ENCODE measurements at places on chromosomes 12 and 14.

GRCh38 chr12:94534774-94535509, 75.3 kb upstream of the CEP83 start:
- no peak for DNase-seq

DNA sequence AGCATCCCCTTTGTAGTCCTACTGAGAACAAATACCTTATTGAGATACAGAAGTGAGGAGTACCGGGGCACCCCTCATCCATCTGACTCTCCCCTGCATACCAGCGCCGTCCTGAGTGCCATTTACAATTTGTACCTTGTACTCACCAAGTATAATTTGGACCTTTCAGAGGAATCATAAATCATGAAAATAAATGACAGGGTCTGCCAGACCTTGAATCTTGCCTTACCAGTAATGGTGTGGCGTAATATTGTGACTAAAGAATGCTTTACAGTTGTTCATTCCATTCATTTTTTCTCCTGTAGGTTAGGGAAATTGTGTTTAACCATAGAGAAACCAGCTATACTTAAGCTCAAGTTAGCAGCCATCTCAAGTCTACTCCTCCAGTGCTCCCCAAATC, 243.7 kb upstream of the RGS6 start:
- no peak for DNase-seq

GRCh38 chr14:42045383-42045782, 438.7 kb downstream of the LRFN5 start:
- DNase-seq: no peak

DNA sequence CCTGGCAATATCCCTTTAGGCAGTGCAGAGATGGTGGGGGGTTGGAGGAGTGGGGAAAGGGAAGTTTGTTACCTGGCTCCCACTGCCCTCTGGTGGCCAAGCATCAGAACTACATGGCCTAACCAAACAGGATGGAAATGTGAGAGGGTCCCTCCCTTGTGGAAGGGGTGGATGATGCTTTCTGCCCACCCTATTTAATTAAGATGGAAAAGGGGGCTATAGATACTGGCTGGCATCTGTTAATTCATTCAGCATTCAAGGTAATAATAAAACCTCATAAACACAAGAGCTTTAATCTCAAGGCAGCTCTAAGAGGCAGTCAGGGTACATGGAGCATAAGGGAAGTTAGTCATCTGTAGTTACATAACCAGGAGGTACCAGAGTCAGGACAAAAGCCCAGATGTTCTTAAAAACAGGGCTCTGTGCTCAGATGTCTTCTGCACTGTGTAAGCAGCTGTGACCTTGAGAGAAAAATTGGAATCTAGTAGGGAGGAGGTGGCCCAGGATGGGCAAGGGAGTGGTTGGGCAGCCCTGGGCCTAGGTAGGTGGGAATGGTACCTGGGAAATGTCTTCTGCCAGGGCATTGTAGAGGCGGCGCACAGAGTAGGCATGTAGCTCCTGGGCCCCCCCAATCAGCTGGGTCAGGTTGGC, 4.6 kb downstream of the AP1G2 start:
- no peak for DNase-seq

DNA sequence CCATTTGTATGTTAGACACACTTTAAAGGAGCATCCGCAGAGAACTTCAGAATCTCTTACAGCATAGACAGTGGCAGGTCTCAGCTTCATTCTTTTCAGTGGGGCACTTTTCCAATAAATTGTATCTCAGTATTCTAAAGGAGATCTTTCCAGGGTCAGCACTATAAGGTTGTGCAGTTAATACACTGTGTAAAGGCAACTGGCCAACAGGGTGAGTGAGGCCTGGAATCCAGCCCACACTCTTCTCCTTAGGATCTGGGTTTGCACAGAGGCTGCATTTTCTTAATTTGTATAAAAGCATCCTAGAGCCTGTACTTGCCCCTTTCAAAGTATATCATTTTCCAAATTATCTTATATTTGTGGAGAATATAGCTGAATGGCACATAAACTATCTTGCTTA, 94.2 kb downstream of the MYF5 start:
- DNase-seq: no peak

DNA sequence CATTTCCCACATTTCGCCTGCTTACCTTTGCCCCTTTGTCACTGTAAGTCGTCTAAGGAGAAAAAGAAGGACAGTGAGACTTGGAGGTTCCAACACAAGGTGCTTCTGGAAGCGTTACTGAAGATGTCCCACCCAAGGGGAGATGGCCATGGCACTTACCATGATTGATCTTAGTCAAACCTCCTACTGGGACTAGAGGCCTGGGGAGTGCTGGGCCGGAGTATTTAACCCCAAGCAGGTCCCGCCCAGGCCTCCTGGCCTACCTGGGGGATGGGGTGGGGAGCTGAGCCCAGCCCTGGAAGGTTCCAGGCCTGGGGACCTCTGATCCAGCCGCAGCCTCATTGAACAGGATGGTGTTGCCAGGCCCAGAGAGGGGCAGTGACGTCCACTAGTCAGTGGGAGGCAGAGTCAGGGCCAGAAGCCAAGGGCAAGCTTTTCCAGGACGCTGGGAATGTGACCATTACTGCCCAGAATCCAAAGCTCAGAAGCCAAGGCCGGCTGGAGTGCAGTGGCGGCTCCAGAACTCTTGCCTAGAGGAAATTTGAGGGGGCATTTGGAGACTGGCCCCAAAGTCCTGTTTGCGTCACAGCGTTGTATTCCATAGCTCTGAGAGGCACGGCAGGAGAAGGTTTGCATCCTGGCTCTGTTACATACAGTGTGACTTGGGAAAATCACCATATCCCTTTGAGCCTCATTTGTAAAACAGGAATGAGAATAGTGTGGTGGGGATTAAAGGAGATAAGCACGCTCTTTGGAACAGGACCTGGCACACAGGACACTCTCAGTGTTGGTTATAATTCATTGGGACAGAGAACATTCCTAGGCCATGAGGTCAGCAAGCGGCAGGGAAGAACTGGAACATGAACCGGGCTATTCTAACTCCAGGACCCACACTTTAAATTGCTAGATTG, at the start of gene HPD:
Gene HPD (minus strand): TSS at position 198 of the 911 bp plus-strand sequence. CDS start 36 bp downstream, at position 162.
- DNase-seq: no peak

DNA sequence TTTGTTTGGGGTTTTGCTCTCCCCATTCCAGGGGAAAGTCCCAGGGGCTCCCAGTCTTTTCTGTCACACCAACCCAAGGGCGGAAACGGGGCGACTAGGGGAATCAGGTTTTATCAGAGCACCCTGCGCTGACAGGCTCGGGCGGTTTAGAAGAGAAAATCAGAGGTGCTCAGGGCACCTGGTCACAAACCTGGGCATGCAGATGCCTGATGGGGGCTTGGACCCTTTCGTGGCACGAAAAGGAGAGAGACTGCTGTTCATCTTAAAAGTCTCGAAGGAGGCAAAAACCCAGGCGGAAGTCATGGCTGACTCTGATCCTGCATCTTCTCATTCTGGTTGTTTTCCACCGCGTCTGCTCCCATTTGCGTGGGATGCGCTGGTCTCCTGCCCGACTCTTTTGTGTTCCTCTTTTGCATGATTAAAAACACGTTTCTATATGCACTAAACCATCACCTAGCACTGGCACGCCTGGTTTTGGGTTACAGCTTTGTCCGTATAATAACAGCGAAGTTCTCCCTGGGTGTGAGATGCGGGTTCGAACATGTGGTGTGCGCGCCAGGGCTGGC, 13.2 kb downstream of the OTX2 start:
- no peak for DNase-seq

GRCh38 chr12:98955284-98955683, 310.2 kb downstream of the APAF1 start:
- no peak for DNase-seq

- no peak for DNase-seq
Observed at GRCh38 chr12:108538146-108538545, 22.8 kb downstream of the SART3 start.

DNA sequence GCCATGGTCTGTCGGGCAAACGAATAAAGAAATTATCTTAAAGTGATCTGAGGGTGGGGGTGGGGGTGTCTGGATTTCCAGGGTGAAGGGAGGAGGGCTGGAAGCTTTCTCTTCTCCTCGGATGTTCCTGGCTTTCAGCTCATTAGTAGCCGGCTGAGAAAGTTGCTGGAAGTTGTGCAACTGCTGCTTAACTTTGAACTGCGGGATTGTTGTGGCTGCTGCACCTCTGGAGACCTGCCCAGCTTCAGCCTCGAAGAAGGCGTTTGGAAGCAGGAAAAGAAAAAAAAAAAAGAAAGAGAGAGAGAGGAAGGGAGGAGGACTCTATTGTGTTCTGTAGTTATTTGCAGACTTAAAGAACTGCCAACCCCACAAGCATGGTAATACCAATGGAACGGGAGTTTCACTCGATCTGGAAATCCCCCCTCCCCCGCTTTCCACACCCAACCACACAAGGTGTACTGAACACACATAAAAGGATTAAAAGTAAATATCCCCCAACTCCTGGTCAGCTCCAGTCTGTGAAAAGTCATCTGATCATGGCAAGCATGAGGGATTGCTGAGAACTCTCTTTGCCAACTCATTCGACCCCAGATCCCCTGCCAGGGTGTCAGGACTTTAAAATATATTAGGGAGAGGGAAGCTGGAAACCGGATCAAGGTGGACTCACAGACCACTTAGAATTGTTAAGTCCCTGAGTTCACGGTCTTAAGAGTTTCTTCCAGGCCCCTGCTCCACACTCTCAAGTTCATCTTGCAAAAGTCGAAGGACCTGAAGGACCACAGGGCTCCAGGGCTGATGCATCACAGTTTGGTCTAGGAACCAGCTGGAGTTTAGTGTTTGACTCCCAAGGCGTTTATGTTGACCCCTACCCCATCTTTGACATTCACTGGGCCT, at the start of gene RASSF9:
Gene RASSF9 (minus strand): TSS at position 213 of the 894 bp plus-strand sequence. CDS start 208 bp downstream, at position 5.
- DNase-seq: no peak

GRCh38 chr14:21768116-21768874, 94.7 kb upstream of the OR4E1 start:
- DNase-seq: no peak

DNA sequence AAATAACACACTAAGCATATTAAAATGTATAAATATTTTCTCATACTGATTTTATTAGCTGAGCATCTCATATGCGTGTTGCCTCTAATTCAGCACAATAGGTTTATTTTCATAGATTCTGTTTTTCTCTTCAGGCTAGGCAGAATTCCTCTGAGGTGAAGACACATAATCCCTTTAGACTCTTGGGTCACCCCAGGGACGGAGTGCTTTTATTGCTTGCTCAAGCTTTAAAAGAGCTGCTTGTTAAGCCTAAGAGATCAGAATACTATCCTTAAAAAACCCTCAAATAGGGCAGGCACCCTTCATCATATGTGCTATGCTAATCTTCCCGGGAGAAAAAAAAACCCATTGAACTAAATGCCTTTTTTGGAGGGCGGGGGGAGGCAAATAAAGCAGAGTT, 390.1 kb downstream of the KCNH5 start:
- no peak for DNase-seq

GRCh38 chr14:91375720-91376452, 41.7 kb downstream of the CCDC88C start:
- DNase-seq: no peak

- DNase-seq: no peak
Observed at GRCh38 chr12:3047961-3048360, 29.2 kb upstream of the TSPAN9 start.

- DNase-seq: no peak
Observed at GRCh38 chr12:66942741-66943465, 264.0 kb upstream of the GRIP1 start.

DNA sequence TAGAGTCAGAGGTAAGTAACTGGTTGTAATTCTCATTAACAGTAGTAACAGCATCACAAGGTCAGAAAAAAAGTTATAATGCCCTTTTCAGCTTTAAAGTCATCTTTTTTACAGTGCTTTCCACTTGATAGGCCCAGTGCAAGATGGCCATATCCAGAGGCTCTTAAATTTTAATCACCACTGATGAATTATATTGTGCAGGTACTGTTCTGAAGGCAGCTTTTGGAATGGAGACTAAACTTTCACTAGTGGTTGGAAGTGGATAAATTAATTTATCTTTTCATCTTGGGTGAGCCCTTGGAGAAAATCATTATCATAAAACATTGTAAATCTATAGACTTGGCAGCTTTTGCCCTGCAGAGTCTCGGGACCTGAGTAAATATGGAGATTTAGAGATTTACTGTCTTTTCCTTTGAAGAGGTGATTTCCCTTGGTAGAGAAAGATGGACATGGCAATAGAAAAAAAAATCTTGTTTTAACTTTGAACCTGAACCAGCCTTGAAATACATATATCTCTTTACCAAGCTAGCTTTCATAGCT, 969.1 kb upstream of the NOVA1 start:
- DNase-seq: no peak

- DNase-seq: no peak
Observed at GRCh38 chr14:41609704-41610183, 3.1 kb downstream of the LRFN5 start.

DNA sequence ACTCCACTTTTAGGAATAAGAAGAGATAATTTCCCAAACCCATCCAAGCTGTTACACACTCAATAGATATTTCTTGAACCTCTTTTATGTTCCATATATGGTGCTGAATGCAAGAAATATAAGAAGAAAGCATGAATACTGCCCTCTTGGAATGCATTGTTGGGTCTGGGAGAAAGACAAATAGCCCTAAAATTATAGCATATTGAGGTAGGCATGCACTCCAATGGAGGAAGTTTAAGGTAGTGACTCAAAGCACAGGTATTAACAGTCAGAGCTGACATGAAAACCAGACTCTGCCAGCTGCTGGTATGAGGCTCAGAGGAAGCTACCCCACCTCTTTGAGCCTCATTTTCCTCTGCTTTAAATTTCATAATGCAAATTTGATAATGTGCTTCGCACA, 261.3 kb upstream of the NOS1 start:
- DNase-seq: no peak

- DNase-seq: no peak
Observed at GRCh38 chr12:107749083-107749482, 11.9 kb downstream of the PRDM4 start.

- no peak for DNase-seq
Observed at GRCh38 chr12:121581686-121582429, 1.0 kb upstream of the KDM2B start.

- DNase-seq: no peak
Observed at GRCh38 chr14:100165831-100166440, 6.5 kb upstream of the DEGS2 start.

DNA sequence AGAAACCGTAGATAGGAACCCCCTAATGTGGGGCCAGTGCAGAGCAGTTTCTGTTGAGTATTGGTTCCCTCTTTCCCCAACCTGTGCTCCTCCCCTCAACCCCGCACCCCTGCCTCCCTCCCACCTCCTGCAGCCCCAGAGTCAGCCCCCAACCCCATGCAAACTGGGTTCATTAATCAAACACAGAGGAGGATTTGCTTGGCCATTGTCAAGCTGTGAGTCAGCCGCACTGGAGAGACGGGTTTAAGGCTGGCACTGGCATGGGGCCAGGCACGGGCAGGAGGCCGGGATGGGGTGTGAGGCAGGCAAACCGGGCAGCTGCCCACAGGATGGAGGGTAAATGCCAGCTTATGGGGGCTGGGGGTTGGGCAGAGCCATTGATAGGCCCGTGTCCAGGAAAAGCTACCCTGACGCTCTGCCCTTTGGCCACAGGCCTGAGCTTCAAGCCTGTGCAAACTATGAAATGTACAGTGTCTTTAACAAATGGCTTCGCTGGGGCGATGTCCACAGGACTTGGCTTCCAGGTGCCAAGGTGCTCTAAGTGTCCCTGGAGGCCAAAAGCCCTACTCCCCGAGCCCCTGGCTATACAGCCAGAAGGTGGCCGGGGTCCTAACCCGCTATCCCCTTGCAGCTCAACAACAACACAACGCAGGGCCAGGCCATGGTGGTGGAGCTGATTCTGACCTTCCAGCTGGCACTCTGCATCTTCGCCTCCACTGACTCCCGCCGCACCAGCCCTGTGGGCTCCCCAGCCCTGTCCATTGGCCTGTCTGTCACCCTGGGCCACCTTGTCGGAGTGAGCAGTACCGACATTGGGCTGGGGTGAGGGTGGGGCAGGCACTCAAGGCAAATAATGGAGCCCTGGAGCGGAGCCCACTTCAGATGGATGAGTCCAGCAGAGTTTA, 1.4 kb downstream of the AQP5 start:
- DNase-seq: no peak
